Activated T-cell treated with anti-CD3 and anti-CD28 coated beads for 4 hours (primary cell): ENCODE measurements at places on chromosomes 13 and 19.

- DNase-seq = no peak
These were observed 5.1 kb downstream of the ZNF507 start for GRCh38 chr19:32350471-32350865.

DNA sequence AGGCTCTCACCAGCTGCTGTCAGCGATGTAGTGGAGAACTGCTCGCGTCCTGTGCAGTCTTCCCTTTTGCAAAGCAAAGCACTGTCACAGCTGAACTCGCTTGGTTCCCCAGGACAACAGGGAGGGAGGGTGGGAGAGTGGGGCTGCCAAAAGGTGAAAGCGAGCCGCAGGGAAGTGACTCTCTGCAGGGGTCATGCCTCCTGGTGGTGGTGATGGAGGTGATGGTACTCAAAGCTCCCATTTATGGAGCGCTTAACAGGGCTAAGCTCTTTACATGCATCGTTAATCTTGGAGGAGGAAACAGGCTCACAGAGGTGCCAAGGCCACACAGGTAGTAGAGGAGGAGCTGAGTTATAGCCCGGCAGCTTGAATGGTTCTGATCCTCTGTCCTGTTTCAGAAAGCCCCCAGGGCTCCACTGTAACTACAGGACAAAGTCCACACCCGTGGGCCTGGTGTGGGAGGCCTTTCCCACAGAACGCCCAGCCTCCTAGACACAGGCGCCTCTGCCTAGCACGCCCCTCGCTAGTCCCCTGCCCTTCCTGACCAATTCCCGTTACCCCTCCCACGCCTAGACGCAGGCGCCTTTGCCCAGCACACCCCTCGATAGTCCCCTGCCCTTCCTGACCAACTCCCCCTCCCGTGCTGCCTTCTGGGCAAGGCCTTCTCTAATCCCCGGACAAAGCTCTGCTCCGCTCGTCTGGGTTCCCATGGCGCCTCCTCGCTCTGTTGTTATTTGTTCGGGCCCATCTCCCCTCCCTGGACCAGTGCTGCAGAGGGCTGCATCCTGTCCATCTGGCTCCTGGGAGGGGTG lies 10.7 kb downstream of the PPP1R37 start:
- no peak for DNase-seq

GRCh38 chr13:44414716-44415115 lies 41.1 kb downstream of the SERP2 start:
- no peak for DNase-seq

DNA sequence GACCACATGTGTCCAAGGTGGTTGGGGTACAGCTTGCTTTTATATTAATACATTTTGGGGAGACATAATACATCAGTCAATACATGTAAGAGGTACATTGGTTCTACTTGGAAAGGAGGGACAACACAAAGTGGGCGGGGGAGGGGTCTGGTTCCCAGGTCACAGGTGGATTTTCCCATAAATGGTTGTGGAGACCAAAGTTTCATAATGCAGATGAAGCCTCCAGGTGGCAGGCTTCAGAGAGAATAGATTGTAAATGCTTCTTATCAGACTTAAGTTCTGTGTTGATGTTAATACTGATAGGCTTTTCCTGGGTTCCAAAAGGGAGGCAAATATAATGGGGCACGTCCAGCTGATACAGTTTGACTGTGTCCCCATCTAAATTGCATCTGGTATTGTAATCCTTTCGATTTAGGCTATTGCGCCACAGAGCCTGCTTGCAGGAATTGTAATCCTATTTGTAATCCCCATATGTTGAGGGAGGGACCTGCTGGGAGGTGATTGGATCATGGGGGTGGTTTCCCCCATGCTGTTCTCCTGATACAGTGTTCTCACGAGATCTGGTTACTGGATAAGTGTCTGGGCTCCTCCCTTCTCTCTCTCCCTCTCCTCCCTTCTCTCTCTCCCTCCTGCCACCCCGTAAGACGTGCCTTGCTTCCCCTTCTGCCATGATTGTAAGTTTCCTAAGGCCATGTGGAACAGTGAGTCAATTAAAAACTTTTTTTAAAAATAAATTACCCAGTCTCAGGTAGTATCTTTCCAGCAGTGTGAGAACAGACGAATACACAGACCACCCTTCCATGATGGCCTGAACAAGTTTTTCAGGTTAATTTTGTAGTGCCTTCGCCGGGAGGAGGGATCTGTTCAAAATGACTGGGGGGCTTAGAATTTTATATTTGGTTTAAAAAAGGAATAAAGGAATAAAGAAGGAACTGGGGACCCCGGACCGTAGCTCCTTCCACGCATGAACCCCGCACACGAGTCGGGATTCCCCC lies 44.9 kb downstream of the ZNF823 start:
- no peak for DNase-seq

- DNase-seq = no peak
These were observed 77.0 kb downstream of the TM9SF2 start for GRCh38 chr13:99577934-99578917.

DNA sequence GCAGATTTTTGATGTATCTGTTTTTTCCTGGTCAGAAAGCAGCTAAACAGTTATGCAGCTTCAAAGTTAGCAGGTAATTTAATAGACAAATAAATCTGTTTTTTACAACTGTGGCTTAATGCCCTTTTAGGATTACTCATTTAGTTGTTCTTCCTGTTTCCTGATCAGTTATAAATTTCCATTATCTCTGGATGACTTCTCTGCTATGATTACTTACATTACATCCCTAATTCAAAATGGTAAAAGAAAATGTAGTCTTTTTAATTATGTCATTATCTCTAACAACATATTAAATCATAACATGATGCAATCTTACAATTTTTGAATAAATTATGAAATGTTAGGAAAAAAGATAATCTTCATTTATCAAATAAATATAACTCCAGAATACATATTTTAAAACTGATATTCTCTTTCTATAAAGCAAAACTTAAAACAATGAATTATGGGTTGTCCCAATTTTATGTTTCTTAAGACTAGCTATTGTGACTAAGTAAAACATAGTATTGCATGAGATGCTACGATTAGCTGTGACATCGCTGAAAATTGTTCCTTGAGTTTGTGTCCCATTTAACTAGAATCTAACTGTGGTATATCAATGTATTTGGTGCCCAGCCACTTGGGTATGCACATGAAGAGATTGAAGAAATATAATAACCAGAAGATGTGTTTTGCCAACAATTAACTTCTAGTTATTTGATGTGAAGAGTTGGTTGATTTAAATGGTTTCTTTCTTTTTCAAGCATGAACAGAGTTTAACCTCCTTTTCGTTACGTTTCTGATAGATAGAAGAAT lies 605.3 kb upstream of the SPRY2 start:
- no peak for DNase-seq

- DNase-seq = no peak
These were observed 1.6 kb downstream of the ZNF730 start for GRCh38 chr19:23118400-23118799.

- no peak for DNase-seq
These were observed 14.0 kb downstream of the ZC3H4 start for GRCh38 chr19:47099576-47100050.

- DNase-seq = no peak
These were observed 42.2 kb upstream of the FLT1 start for GRCh38 chr13:28537171-28537570.

GRCh38 chr13:24502533-24503378 lies 9.8 kb downstream of the PARP4 start:
- no peak for DNase-seq

GRCh38 chr19:648904-649801 lies 9.5 kb downstream of the FGF22 start:
- DNase-seq = no peak

GRCh38 chr13:101289764-101290163 lies 126.5 kb downstream of the NALCN start:
- DNase-seq = no peak

DNA sequence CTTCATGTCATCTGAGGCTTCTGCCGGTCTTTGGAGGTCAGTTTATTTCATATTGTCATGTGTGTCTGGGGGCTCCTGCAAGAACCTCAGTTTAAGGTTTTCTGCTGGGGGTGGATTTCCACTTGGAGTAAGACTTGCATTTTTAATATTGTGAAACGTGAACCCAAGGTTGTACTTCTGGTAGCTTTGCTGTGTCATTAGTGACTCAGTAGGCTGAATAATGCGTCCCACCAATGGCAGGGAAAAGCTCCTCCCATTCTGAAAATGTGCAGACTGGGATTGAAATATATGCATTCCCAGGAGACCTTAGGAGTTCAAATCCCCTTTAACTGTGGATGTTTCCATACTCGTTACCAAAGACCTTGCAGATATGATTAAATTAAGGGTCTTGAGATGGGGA lies 46.2 kb downstream of the ING1 start:
- no peak for DNase-seq

DNA sequence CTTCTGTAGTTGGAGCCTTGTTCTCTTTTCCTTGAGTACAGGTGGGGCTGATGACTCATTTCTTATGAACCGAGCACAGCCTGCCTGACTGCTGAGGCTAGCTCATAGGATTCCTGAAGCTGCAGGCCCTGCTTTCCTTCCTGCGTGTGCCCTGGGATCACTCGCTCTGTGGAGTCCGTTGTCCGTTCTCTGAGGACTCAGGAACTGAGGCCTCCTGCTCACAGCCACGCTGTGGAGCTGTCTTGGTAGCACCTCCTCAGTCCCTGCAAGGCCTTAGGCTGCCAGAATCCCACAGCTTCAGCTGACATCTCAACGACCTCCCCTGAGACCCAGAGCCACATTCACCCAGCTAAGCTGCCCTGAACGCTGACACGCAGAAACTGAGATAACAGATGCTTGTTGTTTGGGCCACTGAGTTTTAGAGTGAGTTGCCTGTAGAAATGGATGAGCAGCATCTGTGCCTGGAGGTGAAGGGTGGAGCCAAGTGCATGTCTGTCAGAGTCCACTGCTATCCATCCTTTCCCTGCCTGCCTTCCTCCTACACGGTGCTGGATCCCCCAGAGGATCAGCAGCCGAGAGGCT lies 72.9 kb downstream of the ARHGEF7 start:
- no peak for DNase-seq

GRCh38 chr13:32474999-32475792 lies 47.3 kb upstream of the N4BP2L1 start:
- no peak for DNase-seq

DNA sequence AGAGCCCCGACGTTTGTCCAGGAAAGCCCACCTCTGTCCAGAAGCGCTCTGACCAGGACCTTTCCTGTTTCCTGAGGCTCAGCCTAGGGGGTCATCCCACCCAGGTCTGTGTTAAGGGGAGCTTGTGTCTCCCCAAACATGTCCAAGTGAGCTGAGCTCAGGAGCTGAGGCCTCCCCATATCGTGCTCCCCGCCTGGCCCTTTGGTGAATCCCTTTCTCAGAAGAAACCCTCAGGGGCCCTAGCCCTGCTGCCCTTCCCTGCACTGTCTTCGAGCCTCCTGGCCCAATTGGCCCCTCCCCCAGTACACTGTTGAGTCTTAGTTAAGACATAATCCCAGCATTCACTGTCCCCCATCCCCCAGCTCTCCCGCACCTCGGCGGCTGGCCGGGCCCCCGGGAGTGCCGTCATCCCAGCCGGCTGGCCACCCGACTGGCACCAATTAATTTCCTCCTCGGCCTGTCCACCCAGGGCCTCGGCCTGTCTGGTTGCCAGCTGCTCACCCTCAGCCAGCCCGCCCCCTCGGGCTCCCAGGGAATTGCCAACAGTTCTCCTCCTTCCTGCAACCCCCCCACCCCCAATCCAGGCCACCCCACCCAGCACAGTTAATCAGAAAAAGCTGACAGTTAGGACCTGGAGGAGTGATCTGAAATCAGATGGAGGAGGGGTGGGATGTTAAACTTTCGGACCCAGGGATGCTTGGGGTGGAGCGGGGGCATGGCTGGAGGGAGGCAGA lies 13.6 kb downstream of the IER2 start:
- DNase-seq = peak; percentile 17

GRCh38 chr13:96025283-96025682 lies 27.9 kb downstream of the UGGT2 start:
- no peak for DNase-seq

DNA sequence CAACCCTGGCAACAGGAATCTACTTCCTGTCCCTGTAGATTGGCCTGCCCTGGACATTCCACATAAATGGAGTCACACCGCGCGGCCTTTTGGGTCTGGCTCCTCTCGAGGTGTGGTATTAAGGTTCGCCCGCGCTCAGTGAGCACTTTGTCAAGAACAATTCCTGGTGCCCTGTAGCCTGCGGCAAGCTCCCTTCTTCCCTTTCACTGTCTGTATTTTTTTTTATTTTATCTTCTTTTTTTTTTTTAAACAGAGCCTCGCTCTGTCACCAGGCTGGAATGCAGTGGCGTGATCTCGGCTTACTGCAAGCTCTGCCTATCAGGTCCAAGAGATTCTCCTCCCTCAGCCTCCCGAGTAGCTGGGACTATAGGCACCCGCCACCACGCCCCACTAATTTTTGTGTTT lies 28.3 kb downstream of the PEX11G start:
- DNase-seq = no peak

DNA sequence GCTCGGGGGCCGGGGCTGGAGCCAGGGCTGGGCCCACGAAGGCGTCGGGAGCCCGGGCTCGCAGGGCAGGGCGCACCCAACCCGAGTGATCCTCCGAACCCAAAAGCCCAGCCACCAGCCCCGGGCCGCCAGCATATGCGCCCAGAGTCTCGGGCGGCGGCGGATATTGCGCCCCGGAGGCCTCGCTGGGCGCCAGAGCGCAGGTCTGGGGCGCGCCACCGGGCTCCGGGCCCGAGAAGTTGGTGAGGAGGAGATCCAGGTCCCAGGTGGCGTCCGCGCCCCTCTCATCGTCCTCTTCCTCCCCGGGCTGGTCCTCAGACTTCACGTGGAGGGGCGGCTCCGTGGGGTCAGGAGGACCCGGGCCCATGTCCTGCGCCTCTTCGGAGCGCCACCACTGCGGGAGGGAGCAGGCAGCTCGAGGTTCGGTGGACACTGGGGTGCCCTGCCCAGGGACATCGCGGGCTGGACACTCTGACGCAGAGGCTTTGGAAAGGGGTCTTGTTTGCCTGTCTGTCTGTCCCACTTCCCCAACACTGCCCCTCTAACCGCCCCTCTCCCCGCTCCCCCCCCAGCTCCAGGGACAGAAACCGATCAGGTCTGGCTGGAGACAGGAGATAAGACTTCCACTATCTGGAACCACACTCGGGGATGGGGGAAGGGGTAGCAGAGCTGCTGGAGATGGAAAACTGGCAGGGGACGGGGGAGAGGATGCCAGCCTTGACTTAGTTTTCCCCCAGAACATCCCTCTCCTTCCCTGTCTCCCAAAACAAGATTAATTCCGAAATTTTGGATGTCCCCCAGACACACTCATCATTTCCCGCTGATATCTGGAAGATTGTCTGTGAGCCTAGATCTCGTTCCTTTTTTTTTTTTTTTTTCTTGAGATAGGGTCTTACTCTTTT lies 1.0 kb downstream of the KLF1 start:
- no peak for DNase-seq

DNA sequence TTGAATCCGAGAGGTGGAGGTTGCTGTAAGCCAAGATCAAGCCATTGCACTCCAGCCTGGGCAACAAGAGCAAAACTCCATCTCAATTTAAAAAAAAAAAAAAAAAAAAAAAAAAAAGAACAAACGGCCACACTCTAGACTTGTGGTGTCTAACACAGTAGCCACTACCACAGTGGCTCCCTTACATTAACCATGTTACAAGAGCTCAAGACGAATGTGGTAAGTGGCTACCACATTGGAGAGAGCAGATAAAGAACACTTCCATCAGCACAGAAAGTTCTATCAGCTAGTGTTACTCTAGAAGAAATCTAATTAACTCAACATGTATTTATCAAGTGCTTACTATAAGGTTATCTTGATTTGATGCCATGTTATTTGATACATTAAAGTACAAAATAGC lies 11.5 kb downstream of the XPO4 start:
- DNase-seq = no peak
